ENCODE measurements at places on chromosomes 3 and 15.

DNA sequence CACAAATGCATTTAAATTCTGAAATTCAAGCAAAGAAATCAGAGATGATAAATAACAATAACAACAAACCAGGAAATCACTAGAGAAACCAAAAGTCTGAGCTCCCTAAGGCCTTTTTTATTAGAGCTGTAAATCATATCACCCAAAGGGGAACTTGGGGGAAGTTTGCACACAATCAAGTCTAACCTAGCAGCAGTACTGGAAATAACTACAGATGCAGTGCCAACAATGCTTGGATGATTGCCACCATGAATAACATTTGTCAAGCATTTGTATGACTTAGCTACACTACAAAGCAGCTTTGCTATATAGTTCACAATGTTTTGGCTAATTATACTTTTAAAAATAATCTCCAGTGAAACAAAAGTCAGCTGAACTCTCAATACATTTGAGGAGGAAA, 27.8 kb downstream of the SHQ1 start:
- no peak for DNase-seq

GRCh38 chr3:12405432-12406272, 78.6 kb upstream of the TSEN2 start:
- no peak for DNase-seq

DNA sequence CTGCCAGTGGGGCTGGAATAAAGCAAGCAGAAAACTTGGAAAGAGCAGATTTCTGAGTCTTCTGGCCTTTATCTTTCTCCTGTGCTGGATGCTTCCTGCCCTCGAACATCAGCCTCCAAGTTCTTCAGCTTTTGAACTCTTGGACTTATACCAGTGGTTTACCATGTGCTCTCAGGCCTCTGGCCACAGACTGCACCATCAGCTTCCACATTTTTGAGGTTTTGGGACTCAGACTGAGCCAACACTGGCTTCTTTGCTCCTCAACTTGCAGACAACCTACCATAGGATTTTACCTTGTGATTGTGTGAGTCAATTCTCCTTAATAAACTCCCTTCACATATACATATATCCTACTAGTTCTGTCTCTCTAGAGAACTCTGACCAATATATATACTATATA, 706.6 kb downstream of the NR2F2 start:
- DNase-seq = no peak

DNA sequence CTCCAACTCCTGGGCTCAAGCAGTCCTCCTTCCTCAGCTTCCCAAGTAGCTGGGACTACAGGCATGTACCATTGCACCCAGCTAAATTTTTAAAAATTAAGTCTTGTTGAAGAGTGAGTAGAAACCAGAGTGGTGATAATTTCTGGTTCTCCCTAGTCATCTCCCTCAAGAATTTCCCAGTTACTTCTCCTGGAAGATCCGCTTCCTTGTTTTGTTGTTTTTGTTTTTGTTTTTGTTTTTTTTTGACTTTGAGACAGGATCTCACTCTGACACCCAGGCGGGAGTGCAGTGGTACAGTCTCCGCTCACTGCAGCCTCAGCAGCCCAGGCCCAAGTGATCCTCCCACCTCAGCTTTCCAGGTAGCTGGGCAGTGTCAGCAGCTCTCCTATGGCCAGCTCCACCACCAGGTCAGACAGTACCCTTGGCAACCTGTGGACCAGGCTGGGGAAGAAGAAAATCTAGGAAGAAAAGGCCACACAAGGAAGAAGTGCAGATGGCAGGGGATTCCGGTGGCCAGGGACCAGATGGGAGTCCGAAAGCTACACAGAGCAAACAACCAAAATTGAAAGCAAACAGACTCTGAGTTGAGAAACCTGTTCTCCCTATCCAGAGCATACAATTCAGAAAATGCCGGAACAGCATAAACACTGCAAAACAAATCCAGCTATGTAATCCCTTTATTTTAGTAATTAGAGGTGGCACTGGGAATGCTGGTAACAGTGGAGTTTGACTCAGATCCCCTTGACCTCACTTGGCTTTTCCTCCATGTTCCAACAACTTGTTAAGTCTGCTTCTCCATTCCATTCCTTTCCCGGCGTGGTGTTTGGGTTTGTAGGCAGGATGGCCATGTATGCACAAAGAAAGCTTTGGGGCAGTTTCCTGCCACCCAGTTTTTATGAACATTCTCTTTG, 266.6 kb upstream of the CTDSPL start:
- DNase-seq = no peak

DNA sequence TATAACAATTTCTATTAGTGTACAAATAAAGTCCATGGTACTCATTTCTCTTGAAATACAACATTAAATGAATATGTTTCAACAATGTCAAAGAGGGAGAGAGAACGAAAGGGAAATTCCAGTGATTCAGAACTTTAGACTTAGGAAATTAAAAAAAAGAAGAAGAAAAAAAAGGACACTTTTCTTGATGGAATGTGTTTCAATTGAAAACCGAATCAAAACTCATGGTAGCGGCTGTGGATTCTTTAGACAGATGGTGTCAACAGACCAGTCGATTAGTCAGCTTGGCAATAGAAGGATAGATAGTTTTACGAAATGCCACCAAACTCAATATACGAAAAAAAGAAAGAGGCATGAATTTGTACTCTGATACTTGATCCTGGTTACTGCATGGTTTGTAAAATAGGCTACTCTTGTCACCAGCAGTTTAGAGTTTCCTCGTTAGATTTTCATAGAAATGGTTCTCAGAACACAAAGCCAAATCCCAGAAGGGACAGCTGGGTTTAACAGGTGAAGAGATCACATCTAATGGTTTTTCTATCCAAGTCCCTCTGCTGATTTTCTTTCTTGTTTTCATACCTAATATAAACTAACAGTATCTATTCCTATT, 793.5 kb downstream of the ROBO1 start:
- DNase-seq = no peak

- no peak for DNase-seq
Observed at GRCh38 chr3:194982472-194982871, 288.5 kb downstream of the XXYLT1 start.

GRCh38 chr3:60094392-60094947, 1044.6 kb upstream of the CFAP20DC start:
- no peak for DNase-seq

DNA sequence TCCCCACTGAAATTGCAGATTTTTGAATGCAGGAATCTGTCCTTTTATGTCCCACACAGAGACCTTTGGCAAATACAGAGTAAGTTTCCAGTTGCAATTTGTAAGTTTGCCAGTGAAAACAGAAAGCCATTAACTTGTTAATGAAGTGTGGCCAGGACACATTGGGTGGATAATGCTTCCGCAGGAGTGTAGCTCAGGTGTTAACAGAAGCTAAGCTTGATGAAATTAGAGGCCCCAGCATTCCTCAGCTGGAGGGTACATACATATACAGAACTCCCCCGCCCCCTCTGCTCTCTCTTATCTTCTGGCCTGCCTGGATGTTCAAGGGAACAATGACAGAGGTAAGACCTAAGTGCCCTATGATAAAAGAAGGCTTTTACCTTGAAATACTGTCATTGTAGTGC, 8.1 kb upstream of the LRRC2 start:
- no peak for DNase-seq

GRCh38 chr15:61880084-61880483, 180.2 kb downstream of the VPS13C start:
- DNase-seq = no peak

GRCh38 chr15:72155003-72155621, 36.9 kb downstream of the SENP8 start:
- DNase-seq = no peak

DNA sequence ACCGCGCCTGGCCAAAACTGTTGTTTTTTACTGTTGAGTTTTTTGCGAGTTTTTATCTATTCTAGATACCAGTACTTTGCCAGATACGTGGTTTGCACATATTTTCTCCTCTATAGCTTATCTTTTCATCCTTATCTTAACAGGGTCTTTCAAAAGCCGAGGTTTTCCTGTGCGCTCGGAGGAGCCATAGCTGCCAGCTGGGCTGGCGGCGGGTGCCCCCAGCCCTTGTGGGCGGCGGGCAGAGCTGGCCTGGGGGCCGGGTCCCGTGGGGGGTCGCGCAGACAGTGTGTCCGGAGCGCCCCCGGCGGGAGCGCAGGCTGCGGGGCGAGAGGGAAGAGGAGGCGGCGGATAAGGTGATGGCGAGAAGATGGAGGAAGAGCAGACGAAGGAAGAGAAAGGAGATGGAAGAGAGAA, 11.1 kb upstream of the EIF4A2 start:
- DNase-seq = no peak

DNA sequence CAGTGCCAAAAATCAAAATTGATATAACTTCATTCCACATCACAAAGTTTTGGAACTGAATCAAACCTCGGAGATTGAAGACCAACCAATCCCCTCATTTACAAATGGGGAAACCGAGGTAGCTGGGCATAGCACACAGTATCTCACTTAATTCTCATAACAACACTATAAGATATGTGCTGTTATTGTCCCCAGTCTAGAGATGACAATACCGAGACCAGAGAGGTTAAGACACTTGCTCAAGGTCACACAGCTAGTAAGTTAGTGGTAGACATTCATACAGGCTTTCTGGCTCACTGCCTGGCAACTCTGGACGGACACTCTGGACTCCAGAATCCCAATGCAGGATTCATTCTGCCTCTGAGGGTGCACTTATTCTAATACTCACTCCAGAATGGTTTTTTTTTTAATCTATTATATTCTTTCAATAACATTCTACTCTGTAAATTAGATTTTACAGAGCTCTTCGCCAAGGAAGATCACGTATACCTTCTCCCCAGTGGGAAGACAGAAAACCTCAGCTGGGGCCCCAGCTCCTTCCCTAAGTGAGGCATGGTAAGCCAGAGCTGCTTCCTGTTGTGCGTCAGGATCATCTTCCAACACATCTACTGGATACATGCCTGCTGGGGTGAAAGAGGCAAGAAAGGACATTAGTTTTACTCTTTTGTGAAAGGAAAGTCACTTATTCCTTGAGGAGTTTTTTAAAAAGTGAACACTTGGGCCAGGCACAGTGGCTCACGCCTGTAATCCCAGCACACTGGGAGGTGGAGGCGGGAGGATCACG, 128.4 kb upstream of the IGF1R start:
- DNase-seq = no peak

GRCh38 chr3:114323546-114324254, 29.9 kb downstream of the TIGIT start:
- DNase-seq = no peak

DNA sequence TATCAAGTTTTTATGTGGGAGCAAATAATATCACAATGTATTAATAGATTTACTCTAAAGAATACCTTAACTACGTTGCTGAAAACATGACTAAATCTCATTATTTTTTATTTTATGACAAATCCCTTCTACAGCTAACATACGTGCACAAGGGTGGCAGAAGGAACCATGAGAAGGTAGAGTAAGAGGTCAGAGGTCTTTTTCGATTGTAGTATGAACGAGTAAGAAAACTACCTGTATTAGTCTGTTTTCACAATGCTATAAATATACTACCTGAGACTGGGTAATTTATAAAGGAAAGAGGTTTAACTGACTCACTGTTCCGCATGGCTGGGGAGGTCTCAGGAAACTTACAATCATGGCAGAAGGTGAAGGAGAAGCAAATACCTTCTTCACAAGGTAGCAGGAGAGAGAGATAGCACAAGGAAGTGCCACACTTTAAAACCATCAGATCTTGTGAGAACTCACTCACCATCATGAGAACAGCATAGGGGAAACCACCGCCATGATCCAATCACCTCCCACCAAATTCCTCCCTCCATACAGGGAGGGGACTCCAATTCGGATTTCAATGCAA, 95.3 kb downstream of the SUCLG2 start:
- DNase-seq = no peak

DNA sequence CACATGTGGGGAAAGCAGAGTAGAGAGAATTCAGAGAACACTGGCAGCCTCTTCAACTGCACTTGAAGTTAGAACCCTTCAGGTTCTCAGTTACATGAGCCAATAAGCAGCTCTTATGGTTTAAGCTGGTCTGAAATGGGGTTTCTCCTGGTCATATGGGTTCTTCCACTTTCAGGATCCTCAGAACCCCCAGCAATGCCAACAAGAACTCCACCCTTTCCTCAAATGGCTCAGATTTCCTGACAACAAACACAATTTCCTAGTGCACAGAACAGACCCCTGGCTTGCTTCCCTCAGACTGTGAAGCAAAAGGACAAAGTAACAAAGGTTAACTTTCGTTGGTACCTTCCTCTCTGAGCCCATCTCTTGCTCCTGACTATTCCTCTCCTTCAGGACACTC, 23.9 kb upstream of the FRMD4B start:
- no peak for DNase-seq

DNA sequence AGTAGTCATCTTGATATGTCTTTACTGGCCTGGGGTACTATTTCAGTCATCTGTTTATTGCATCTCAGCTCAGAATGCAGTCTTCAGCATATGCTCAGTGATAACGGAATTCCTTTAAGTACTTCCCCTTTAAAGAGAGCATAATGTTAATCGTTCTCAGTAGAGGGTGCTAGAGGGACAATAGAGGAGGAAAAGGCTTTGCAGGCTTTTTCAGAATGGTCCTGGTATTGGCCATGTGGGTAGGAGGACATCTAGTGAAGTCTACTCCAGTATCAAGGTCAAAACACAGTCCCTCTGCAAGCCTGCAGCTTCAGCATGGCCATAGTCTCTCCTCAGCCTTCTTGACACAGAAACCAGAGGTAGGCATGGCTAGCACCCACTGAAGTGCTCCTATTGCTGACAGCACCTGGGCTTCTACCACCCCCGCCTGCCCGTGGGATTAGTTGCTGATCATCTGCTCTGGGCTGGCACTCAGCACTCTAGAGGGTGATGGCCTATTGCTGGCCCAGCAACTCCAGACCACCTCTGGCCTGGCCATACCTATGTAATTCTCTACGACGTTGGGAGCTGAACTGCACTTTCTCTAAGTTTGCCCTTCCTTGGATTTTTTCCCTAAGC, 65.4 kb downstream of the KCNH8 start:
- DNase-seq = peak; percentile 23

DNA sequence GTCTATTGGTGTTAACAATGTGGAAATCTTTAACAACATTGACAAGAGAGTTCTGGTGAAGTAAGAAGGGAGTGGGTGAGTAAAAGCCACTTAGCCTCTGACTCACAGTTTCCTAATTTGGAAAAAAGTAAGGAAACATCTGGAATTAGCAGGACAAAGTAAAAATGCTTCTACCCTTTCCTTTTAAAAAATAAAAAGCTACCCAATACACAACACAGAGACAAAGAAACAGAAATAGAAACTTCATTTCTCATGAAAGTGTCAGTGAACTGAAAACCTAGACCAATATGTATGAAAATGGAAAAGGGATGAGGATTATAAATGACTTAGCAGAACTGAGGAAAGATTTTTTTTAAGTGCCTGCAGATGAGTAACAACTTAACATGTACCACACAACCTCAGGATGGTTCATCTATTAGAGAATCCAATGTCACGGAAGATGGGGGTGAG, 65.4 kb downstream of the SSR3 start:
- no peak for DNase-seq

GRCh38 chr3:52054661-52055511, 1.5 kb downstream of the DUSP7 start:
- peak; percentile 28 for DNase-seq

DNA sequence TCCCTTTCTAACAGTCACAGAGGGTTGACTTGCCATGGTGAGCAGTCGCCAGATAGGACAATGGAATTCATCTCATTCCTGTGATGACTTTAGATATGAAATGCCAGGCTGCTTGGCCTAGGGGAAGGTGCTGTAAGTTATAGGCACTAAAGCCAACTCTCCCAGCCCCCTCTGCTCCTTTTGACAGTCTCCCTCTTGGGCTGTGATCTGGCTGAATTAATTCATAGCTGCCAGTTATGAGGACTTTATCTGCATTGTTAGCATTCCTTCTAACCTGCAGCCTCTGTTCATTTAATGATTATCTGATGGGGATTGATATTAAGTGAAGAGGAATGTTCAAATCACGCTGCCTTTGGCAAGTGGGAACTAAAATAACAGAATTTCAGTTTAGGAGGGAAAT, 427.1 kb upstream of the RASGRP1 start:
- DNase-seq = no peak

- no peak for DNase-seq
Observed at GRCh38 chr3:111980716-111981456, 2.1 kb downstream of the ABHD10 start.

Measured in memory B cell (primary cell).